ENCODE measurements at places on chromosomes 4 and X.
A peak's percentile ranks its signal among the peaks of the same experiment; 100 is the strongest.

DNA sequence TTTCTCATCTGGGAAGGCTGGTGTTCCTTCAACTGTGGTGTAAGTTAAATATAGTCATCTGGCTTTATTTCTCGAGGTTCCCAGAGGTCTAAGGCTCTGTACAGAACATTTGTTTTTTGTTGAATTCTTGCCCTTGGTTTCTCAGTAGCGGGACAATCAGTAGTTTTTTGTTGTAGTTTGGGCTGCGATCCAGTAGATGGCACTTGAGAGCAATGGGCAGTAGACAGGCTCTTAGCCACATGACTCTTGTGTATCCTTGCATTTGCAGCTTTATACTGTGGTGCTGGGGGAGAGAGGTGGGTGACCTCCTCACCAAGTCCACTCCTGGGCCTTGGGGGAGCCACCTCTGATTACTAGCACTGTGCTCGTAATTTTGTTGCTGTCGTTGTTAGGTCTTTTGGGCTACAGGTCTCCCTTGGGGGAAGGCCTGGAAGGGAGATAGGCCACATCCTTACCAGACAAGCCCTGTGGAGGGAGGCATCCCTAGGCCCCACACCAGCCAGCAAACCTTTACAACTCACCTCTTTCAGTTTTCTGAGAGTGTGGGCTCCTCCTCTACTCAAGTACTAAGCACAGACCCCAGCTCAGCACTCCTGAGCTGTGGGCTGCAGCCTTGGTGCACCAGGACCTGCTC lies 8.1 kb downstream of the ETDB start:
- no peak for DNase-seq

- DNase-seq: no peak
Measured at GRCh38 chr4:30616942-30617646, 103.1 kb upstream of the PCDH7 start.

DNA sequence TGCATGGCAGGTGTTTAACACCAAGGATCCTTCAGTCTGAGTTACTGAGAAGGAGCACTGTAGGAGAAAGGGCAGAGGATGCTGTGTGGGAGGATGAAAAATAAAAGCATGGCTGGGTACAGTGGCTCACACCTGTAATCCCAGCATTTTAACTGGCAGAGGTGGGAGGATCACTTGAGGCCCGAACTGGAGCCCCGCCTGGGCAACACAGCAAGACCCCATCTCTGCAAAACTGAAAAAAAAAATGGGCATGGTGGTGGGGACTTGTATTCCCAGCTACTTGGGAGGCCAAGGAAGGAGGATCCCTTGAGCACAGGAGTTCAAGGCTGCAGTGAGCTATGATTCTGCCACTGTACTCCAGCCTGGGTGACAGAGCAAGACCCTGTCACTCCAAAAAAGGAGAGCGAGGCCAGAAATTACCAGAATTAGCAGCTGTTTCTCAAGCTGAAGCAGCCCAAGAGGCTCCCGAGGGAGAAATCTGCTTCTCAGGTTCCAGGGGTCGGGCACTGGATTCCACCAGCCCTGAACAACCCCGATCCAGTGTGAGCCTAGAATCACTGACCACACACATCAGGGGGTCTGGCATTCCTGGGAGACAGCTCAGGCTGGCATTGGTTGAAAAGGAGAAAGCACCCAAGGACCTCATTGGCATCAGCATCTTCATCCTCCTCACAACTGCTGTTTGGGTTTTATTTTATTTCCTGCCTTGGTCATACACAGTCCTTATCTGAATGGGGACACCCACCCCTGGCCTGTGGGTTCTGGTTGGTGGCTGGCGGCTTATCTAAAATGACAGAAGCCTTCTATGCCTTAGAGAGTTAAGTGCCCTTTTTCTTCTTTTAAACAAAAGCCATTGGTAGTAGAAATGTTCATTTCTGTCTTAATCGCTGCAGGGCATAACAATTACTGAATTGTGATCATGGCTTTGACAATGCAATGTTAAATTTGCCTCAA lies 66.3 kb upstream of the TRIM2 start:
- no peak for DNase-seq

DNA sequence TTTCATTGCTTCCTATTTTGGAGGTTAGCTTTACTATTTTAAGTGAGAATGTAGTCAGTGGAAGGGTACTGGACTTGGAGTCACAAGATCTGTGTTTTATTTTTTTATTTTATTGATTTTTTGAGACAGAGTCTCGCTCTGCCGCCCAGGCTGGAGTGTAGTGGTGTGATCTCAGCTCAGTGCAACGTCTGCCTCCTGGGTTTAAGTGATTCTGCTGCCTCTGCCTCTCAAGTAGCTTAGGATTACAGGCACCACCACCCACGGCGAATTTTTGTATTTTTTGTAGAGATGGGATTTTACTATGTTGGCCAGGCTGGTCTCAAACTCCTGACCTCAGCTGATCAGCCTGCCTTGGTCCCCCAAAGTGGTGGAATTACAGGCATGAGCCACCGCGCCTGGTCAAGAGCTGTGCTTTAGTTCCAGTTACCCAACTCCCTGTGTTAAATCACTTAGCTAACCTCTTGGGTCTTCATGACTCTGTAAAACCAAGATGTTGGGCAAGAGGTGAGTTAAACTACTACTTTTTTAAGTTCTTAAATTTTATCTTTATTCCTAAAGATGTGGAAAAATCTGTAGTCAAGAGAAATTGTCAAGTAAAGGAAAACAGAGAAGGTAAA lies 11.2 kb downstream of the USP9X start:
- DNase-seq: no peak

DNA sequence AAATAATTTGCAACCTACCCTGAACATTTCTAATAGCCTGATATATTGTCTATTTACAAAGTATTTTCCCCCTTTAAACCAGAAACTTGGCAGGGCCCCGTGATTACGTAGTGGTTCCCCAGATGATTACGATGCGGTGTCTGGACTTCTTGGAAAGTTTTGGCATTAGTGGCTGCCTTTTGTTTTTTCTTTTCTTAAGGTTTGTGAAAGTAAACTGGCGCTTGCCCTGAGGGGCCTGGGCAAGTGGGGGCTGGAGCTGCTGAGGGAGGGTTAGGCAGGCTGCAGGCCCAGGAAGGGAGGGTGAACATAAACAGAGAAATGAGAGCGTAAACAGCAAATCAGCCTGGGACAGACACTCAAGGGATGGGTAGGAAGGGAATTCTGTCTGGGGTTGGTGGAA lies 123.6 kb upstream of the MSX1 start:
- no peak for DNase-seq

GRCh38 chr4:119321921-119322687 lies at the start of gene FABP2:
TSS of gene FABP2 (minus strand) at chr4:119322138. CDS start at chr4:119322102, 36 bp downstream.
- no peak for DNase-seq

GRCh38 chrX:119401569-119401968 lies 2.4 kb downstream of the SLC25A43 start:
- DNase-seq: no peak

- no peak for DNase-seq
Measured at GRCh38 chr4:159209249-159209648, 106.4 kb downstream of the RAPGEF2 start.

GRCh38 chrX:10619425-10620046 lies 849 bp downstream of the MID1 start:
- no peak for DNase-seq

DNA sequence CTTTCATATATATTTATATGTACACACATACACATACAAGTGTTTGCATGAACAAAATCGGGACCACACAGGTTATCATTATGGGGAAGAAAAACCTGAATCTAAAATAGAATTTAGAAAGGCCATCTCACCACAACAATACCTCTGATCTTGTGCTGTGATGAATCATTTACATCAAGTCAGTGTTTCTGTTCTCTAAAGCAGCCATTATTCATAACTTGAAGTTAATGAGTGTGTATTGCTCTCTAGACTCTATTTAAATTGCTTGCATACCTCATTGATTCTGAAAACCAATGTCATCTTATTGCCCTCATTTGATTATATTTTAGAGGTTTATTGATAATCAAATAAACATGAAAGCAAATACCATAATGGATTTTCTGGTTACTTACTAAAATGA lies 71.6 kb downstream of the FAM114A1 start:
- DNase-seq: no peak

GRCh38 chr4:17230727-17231126 lies 281.2 kb downstream of the QDPR start:
- DNase-seq: no peak

GRCh38 chr4:7052923-7053715 lies 9.9 kb downstream of the TADA2B start:
- peak; percentile 48 for DNase-seq

DNA sequence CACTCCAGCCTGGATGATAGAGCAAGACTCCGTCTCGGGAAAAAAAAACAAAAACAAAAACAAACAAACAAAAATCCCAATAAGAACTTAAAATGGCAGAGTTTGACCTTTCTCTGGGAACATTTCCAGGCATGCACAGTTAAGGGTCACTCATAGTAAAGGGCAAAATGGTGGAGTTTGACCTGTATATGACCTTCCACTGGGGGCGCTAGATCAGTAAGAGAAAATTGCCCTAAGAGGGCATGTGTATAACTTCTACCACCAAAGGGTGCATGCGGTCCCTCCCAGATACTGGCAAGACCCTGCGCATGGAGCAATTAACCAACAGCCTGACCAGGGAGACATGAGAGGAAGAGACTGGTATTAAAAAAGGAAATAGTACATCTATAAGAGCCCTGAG lies 177.2 kb downstream of the MOSPD2 start:
- no peak for DNase-seq

- no peak for DNase-seq
Measured at GRCh38 chrX:136304493-136304892, 3.7 kb downstream of the ADGRG4 start.

DNA sequence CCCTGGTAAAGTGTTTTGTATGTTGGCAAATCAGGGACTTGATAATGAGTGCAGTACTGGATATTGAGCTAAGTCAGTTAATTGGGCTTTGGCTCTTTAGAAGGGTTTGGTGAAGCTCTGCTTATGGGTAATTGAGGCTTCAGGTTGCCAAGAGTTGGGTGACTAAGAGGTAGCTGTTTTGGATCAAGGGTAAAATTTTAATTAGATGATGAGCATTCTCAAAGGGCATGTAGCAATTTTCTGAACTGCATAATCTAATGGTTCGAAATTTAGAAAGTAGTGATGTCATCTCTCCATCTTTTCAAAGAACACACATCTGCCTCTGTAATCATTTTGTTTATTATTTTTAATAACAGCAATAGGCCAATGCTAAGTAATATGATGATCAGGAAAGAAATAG lies 5.5 kb upstream of the TRIM2 start:
- no peak for DNase-seq

GRCh38 chr4:78953769-78954666 lies 14.8 kb upstream of the PAQR3 start:
- no peak for DNase-seq

GRCh38 chr4:15043226-15043625 lies 40.9 kb downstream of the CPEB2 start:
- no peak for DNase-seq

- no peak for DNase-seq
Measured at GRCh38 chrX:7146703-7147412, 654 bp upstream of the STS start.

GRCh38 chr4:105758958-105759357 lies 50.4 kb downstream of the GSTCD start:
- DNase-seq: no peak

DNA sequence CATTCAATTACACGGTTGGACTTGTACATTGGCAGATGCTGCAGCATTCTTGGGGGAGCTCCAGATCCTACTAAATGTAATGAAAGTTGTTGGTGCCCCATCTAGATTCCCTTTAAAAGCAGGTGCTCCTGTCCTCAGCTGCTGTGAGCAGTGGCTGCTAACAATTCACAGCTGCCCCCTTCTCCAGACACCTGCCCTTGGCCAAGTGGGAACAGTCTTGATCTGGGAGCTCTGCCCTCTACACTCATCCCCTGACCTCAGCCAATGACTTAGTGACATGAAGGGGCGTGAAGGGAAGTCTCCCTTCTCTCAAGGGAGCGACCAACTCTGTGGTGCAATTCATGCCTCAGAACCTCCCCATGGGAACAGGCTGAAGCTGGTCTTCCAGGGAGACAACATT lies 125.7 kb downstream of the EIF4E start:
- no peak for DNase-seq

- peak; percentile 19 for DNase-seq
Measured at GRCh38 chr4:84681486-84682274, 98.8 kb downstream of the CDS1 start.

GRCh38 chr4:46550471-46550870 lies 160.5 kb upstream of the GABRA2 start:
- no peak for DNase-seq

GRCh38 chr4:64584125-64584524 lies 174.9 kb upstream of the TECRL start:
- DNase-seq: no peak

DNA sequence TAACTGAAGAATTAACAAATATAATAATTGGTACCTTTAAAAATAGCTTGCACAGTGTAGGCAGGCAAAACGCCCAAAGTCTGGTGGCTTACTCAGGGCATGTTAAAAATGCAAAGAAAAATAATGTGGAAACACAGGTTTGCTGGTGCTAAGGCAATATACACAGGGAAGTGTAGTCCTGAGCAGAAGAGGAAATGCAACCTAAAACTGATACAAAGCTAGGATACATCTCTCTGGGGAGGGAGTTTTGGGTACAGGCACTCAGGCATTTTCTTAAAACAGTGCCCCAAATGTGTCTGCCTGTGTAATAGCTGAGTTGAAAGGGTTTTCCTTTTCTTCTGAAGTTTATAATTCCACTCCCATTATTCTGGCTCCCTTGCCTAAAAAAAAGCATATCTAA lies 47.4 kb downstream of the TMPRSS11E start:
- no peak for DNase-seq

GRCh38 chrX:39840581-39841093 lies 257.1 kb downstream of the BCOR start:
- no peak for DNase-seq

DNA sequence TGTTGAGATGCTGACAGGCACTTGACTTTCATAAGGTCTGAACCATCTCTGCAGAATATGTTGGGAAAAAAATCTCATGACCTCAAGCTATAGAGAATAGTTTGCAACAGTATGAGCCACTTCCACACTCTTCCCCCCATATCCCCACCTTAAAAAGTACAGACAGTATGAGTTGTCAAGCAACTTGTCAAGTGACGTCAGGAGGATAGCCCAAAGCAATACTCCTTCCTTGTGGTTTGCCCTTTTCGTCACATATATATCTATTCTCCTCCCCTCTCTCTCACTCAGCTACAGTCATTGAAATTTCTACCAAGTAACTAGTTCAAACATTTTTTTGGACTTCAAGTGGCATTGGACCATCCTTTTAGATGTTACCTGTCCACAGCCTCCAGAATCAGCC lies 67.7 kb downstream of the MCF2 start:
- DNase-seq: no peak

- no peak for DNase-seq
Measured at GRCh38 chrX:105695451-105695850, 126.9 kb upstream of the NRK start.

DNA sequence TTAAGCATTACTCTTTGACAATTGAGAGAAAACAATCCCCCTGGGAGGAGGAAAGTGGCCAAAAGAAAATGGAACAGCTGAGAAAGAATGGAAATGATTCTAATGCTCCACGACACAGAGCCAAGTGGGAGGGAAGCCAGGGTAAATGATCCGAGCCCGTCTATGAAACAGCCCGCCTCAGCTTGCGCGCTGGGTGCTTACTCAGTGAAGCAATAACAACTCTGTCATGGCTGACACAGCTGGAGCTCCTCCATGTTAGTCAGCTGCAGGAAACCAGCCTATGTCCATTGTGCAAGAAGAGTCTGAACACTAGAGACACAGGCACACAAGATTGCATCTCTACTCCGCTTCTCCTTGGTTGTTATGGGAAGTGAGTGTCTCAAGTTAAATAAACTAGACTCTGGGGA lies 19.3 kb downstream of the NOA1 start:
- DNase-seq: peak; percentile 86

- DNase-seq: no peak
Measured at GRCh38 chr4:166277401-166277800, 404.4 kb downstream of the TLL1 start.

All from heart right ventricle (tissue), 16 donors.